Activated T-cell treated with anti-CD3 and anti-CD28 coated beads, Interleukin-2, amount 50 U/mL, for 72 hours (primary cell): ENCODE measurements at places on chromosomes 5 and 9. TPM values are rescaled to one million over a fixed set of nuclear protein-coding genes. Genes with fewer than 3 reads are reported as not detected.

Gene PCDHA2
- not detected for total RNA-seq

Gene BTNL3
- 0.10 TPM for total RNA-seq

Gene NTNG2
- 5.4 TPM for total RNA-seq

Gene HTR4
- not detected for total RNA-seq

Gene ZNF883
- 0.49 TPM for total RNA-seq

DNA sequence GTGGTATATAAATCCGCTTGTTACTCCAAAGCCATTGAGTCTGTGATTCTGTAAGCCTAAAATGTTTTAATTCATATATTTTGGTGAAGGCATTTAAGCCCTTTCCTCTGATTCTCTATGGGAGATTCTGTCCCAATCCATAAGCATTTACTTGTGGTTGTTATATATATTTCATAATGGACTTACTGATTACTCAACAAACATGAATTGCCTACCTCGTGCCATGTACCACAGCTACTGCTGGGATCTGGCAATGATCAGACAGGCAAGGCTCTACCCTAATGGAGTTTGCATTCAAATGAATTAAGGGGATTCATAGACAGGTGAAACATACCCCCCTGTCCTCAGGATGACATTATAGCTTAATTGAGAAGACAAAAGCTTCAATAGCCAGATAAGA lies 54.5 kb downstream of the C9orf152 start:
- no peak overlapping the region for H3K4me3 ChIP-seq
- DNase-seq = no peak
- H3K4me1 ChIP-seq = peaks cover 87% of the 10 kb centered on the region
- H3K27me3 ChIP-seq = no peaks in the 10 kb centered on the region
- H3K36me3 ChIP-seq = peaks cover 23% of the 10 kb centered on the region

GRCh38 chr5:172886476-172886875 lies 52.4 kb downstream of the ERGIC1 start:
- peaks cover 6% of the 10 kb centered on the region for H3K36me3 ChIP-seq
- H3K4me3 ChIP-seq = no peak overlapping the region
- DNase-seq = no peak
- peaks cover 12% of the 10 kb centered on the region for H3K4me1 ChIP-seq

DNA sequence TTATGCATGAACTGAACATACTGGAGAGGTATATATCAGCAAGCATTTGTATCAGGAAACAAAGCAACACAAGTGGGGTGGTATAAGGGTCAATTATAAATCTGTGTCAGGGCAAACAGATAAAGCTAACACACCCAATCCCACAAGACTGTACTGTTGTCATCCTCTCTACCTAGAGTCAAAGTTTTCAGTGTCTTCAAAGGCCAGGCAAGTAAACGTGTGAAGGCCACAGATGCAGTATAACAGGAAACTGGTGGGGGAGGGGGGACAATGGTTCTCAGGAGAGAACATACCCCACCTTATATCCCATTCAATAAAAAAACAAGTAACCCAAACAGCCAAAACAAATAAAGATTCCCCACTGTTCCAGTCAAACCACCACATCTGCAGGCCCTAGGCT lies 22.1 kb downstream of the ELP1 start:
- no peak overlapping the region for H3K4me3 ChIP-seq
- peaks cover 27% of the 10 kb centered on the region for H3K36me3 ChIP-seq
- H3K27ac ChIP-seq = peak overlapping the region; percentile 55
- no peaks in the 10 kb centered on the region for H3K27me3 ChIP-seq

- H3K27ac ChIP-seq = no peak overlapping the region
- H3K36me3 ChIP-seq = no peaks in the 10 kb centered on the region
- H3K4me3 ChIP-seq = no peak overlapping the region
- H3K4me1 ChIP-seq = peaks cover 5% of the 10 kb centered on the region
- H3K27me3 ChIP-seq = peaks cover 26% of the 10 kb centered on the region
Observed at GRCh38 chr5:14168793-14169262, 25.7 kb downstream of the TRIO start.

GRCh38 chr9:115006660-115007059 lies 76.3 kb upstream of the TNFSF8 start:
- peak; percentile 66 for DNase-seq
- H3K4me1 ChIP-seq = peaks cover 97% of the 10 kb centered on the region
- H3K4me3 ChIP-seq = peak overlapping the region; percentile 54
- no peaks in the 10 kb centered on the region for H3K36me3 ChIP-seq

- no peaks in the 10 kb centered on the region for H3K4me1 ChIP-seq
- no peaks in the 10 kb centered on the region for H3K36me3 ChIP-seq
- no peak overlapping the region for H3K4me3 ChIP-seq
- H3K27me3 ChIP-seq = no peaks in the 10 kb centered on the region
- no peak overlapping the region for H3K27ac ChIP-seq
- no peak for DNase-seq
Observed at GRCh38 chr9:103203172-103203571, 208.0 kb downstream of the CYLC2 start.

GRCh38 chr5:10453545-10453944 lies 11.9 kb downstream of the ROPN1L start:
- H3K36me3 ChIP-seq = no peaks in the 10 kb centered on the region
- no peak overlapping the region for H3K4me3 ChIP-seq
- no peak for DNase-seq
